ENCODE measurements at places on chromosomes 2 and 18.

GRCh38 chr2:195734395-195734794, 77.4 kb downstream of the SLC39A10 start:
- no peak for DNase-seq

DNA sequence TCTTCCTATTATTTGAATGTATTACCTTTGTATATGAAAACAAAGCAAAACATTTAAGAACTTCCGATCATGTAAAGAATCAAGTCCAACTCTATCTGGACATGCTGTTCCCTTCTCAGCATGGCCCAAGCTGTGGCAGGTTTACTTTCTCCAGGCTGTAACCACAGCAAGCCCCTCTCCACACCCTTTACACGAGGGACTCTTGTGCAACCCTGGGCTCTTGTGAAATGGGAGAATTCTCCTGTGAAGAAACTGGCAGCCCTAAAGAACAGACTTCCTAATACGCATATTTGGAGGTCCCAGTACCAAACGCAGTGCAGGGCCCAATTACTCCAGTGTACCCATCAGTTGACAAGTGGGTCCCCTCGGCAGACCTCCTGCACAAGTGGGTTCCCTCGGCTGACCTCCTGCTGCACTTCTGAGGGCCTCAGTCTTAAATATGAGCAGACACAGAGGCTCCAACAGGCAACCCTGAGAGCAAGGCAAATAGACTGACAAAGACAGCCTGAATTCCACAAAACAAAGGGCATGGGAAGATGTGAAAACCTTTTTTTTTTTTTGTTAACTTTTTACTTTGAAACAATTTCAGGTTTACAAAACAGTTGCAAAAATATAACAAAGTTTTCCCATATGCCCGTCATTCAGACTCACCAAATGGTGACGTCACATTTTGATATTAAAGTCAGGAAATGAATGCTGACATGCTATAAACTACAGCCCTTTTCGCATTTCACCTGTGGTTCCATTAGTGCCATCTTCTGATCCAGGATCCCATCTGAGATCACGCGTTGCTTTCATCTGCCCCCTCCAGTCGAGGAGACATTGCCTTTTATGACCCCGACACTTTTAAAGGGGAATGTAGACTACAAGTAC, 78.2 kb downstream of the FBXO15 start:
- no peak for DNase-seq

DNA sequence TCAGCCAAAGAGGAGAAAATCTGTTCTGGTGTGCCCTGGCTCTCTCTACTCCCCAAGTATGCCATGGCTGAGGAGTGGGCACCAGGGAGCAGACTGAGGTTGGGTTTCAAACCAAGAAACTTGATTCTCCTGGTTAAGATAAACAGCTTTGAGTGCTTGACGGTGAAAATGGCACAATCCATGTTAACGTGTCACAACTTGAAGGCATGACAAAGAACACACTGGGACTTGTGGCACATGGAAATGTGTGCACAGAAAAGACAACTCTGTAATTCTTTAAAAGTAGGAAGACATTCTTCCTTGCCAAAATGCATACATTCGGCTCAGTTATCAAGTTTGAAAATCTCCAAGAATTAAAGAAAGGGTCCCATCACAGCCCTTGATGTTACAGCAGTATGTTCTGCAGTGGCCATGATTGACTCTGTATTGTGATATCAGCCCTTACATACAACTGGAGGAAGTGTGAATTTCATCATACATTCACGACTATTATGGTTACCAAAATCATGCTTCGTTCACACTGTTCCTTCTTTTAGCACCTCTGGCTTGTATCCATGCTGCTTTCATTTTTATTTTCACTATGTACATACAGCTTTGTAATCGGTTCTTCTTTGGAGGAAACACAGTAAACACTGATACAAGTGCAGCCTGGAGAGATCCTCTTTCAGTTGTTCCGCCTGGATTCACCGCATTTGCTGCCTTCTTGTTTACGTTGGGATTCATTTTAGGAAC, 15.6 kb upstream of the ACTG2 start:
- no peak for DNase-seq

- no peak for DNase-seq
Observed at GRCh38 chr18:76994086-76994654, 138.4 kb downstream of the MBP start.

GRCh38 chr18:79460481-79461300, 65.0 kb downstream of the NFATC1 start:
- DNase-seq = peak; percentile 75

- no peak for DNase-seq
Observed at GRCh38 chr18:48790226-48790863, 160.4 kb downstream of the SMAD7 start.

GRCh38 chr2:45307147-45307546, 297.9 kb upstream of the SIX2 start:
- no peak for DNase-seq

DNA sequence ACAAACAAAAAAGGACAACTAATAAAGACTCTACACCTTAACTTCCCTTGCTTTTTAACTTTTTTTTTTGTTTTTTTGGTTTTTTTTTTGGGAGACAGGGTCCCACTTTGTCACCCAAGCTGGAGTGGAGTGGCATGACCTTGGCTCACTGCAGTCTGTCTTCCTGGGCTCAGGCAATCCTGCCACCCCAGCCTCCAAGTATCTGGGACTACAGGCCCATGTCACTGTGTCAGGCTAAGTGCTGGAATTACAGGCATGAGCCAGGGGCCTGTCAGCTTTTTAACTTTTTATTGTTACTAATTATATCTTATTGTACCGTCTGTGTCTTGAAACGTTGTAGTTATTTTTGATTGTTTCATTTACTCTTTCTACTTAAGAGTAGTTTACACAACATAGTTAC, 25.5 kb downstream of the WDR7 start:
- DNase-seq = no peak

GRCh38 chr2:164662868-164663631, 41.8 kb upstream of the GRB14 start:
- no peak for DNase-seq

GRCh38 chr18:23495723-23496440, 7.4 kb upstream of the RMC1 start:
- DNase-seq = peak; percentile 37

GRCh38 chr2:213764849-213765248, 480.6 kb downstream of the SPAG16 start:
- DNase-seq = no peak

- no peak for DNase-seq
Observed at GRCh38 chr2:183552716-183553115, 428.5 kb downstream of the NUP35 start.

DNA sequence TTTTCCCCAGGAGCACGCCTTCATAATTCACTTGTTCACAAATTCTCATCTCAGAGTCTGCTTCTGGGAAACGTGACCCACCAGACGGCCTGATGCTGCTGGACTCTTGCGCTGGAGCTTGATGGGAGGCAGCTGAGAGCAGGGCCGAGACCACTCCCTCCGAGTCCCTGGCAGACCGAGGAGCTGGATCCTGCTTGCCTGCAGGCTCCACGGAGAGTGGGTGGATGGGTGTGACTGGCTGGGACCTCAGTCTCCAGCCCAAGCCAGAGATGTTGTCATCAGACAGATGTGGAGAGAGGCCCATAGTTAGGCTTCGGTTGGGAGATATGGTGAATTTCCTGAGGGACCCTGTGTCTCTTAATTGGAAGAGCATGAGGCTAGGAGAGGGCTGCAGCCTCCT, 76.4 kb downstream of the TSN start:
- DNase-seq = no peak

DNA sequence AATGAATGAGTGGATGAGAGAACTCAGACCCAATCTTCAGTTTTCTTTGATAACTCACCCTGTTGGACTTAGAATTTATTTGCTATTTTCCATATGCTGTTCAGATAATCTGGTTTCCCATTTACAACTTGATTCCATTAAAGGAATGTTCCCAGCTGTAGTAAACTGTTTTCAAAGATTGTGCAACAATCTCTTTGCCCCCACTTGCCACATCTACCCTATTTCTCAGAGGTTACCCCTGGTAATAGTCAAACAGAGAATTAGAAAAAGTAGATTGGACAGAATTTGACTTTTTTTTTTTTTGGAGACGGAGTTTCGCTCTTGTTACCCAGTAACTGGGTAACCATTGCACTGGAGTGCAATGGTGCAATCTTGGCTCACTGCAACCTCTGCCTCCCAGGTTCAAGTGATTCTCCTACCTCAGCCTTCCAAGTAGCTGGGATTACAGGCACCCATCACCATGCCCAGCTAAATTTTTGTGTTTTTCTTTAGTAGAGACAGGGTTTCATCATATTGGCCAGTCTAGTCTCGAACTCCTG, 93.4 kb upstream of the SIX2 start:
- no peak for DNase-seq

- DNase-seq = no peak
Observed at GRCh38 chr2:18703555-18703954, 114.2 kb upstream of the NT5C1B start.

- peak; percentile 54 for DNase-seq
Observed at GRCh38 chr2:158191076-158191895, 89.6 kb downstream of the UPP2 start.

DNA sequence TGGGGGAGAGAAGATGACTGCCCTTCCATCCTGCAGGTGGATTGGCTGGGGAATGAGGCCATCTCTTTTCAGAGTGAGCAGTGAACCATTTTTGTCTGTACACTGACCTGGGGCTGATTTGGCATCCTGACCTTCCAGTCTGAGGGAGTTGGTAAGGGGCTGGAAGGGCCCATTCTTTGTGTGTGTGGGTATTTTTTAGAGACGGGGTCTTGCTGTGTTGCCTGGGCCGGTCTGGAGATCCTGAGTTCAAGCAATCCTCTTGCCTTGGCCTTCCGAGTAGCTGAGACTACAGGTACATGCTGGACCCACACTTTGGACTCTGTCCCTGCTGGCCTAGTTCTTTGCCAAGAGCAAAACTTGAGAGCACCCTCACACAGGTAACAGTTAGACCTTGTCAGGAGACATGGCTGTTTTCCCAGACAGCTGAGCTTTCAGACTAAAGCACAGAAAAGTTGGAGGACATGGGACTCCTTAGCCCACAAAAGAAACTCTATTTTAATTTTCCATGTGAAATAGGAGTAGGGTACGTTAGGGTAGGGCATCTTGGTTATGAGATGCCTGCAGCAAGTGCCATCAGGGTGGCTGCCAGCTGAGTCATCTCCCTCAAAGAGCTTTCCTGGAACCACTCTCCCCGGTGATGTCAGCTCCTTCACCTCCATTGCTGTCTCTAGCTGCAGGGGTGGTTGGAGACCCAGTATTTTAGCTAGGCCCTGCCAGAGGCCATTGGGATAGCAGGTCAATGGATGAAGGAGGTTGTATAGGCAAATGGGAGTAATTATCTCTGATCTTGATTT, 60.7 kb downstream of the DGKD start:
- DNase-seq = no peak

DNA sequence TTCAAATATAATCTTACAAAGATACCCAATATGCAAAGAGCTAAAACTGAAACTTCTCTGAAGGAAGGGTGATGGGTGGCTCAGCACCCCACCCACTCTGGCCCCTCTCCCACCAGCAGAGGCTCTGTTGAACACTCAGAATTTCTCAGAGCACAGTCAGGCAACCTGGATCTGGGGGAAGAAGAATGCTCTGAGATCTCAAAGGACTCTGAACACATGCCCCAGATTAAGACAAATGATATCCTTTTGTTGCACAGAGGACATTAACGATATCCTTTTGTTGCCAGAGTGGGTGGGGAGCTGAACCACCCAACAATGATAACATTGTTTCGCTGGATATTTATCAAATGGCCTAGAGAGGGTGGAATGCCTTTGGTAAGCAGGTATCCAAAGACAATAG, 104.8 kb downstream of the LBH start:
- no peak for DNase-seq

GRCh38 chr18:77566604-77567003, 317.0 kb downstream of the GALR1 start:
- no peak for DNase-seq

DNA sequence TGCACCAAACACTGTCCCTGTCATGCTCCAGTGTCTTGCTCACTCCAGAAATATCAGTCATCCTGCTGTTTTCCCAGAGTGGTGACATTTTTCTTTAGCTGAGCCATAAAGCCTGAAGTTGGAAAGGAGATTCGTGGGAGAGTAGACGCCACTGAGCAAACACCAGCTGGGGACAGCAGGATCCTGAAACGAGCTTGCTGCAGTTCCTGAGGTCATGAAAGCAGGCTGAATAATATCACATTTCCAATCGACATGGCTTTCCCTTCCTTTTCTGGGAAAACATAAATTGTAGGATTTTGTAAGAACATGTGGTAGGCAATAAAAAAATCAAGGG, 276.4 kb downstream of the CDCA7 start:
- no peak for DNase-seq

DNA sequence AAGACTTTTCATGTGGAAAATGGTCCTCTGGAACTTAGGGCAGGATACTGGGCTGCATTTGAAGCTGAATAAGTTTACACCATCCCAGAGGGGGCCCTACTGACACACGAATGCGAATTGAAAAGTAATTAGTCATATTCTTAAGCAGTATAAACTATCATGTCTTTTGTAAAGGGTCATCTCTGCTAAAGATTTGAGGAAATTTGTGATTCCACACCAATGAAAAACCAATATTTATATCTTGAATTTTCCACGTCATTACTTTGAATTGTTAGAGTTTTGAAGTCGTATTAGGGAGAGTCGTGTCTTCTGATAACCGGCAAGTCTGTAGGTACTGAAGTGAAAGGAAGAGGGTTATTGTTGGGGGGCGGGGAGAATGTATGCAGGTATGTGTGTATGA, 4.1 kb upstream of the OTX1 start:
- no peak for DNase-seq

DNA sequence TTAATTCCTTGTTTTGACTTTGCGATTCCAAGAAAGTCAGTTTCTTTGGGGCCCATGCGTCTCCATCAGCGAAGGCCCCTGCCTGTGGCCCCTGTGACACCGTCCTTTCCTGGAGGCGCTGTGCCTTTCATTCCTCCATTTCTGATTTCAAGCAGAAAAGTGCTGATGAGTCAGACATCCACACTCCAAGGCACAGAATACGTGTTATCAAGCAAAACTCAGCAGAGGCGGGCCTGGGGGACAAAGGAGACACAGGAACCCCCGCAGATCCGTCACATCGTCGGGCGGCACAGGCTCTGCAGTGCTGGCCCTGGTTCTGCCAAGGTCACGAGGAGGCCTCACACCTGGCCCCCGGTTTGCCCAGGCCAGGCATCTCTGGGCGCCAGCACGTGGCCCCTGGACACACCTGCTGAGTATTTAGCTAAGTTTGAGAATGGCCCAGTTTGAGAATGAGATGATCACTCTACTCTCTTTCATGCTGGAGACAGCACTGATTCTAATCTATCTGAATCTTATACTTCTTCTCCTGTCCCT, 7.2 kb upstream of the SALL3 start:
- DNase-seq = no peak

Data from naive B cell (primary cell).